ENCODE measurements at places on chromosomes 5 and 9.

GRCh38 chr5:126182971-126183695, 240.1 kb upstream of the GRAMD2B start:
- no peak for DNase-seq

- no peak for DNase-seq
Measured at GRCh38 chr5:137192293-137192743, 306.8 kb downstream of the SPOCK1 start.

DNA sequence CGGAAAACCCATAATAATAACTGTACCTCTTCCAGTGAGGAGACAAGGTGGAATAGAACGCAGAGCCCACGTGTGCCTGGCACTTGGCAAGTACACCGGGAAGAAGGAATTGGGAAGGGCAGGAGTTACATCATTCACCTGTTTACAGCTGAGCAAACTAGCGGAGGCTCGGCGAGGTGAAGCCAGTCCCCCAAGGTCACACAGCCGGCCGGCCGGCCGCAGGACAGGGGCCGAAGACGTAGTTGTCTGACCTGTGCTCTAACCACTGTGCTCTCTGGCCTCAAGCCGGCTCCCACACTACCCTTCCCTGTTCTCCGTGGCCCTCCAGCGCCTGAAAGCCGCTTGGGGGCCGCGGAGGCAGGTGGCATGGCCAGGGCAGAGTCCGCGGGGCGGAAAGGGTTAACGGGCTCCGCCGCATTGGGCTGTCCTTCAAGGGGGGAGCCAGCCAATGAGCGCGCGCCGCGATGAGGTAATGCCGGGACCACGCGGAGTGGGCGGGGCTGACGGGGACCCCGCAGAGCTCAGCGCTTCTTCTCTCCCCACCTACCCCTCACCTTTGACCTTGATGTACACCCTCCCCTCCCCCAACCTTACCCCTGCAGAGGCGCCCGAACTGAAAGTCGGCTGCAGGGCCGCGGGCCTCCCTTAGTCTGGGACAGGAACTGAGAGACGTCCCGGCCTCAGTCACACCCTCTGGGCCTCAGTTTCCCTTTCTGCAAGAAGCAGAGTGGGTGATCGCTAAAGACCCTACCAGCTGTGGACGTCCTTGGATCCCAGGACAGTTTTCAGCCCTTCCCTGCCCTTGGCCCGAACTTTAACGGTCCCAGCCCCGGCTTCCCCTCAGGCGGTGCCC, 125.1 kb downstream of the C9orf50 start:
- DNase-seq = peak; percentile 84

- DNase-seq = no peak
Measured at GRCh38 chr9:86491468-86492266, 137.5 kb upstream of the TUT7 start.
